ENCODE measurements at places on chromosomes 2 and 18.

GRCh38 chr2:42614838-42615237 is 46.4 kb downstream of the MTA3 start:
- no peak for DNase-seq

DNA sequence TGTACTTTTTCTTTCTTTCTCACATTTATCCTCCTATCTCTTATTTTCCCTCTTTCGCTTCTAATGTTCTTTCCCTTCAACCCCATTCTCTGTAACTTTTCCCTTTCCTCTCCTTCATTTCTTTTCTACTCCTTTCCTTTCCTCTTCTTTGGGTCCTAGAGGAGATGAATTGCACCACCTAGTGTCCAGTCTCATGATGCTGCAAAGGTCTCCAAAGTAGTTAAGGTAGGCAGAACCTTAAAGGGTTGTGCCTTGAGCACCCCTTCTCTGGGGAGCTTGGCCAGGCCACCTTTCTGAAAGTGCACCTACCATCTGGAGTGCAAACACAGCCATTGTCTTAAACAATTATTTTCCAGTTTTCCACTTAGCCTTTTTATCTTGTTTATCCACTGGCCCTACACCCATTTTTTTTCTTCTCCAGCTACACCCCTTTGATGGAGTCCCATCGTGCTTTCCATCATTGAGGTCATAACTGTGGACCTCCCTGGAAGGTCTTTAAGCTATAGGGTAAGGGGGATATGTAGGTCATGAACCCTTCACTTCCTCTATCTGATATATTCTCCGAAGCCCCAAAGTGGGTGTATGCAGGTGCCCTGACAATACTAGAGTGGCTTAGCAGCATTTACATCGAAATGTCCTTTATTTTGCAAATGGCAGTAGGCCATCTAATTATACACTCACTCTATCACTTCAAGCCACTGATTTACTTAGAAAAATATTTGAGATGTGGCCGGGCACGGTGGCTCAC is 155.9 kb downstream of the ESCO1 start:
- DNase-seq, result no peak

- DNase-seq, result no peak
Measured at GRCh38 chr2:27723372-27724144, 48.0 kb upstream of the MRPL33 start.

GRCh38 chr2:102435741-102436140 is 12.8 kb downstream of the IL18RAP start:
- no peak for DNase-seq

DNA sequence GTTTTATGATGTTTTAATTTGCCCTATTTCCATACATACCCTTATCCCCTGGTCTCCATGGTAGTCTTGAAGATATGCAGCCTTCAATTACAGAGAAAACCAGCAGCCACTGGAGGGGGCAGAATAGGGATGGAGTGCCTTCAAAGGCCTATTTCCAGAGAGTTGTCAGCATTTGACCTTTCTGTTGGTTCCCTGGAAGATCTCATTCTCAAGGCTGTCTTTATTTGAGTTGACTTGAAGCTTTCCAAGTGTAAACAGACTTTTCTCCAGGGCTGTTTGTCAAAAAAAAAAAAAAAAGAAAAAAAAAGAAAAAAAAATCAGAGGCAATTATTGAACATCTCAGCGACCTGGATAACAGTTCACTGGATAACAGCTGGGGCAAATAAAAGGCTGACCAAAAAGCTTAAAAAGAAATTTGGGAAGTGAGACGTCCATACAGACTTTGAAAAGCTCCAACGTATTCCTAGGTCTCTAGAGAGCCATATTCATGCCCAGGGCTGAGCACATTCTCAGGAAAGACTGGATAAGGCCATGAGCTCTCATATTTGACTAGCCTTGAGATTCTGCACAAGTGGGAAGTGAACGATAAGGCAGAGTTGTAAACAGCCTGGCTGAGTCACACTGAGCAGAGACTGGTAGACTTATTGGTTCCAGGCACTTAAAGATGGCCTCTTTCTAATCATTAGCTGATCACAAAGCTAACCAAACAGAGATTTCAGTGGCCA is 126.6 kb downstream of the VAPA start:
- DNase-seq, result no peak

DNA sequence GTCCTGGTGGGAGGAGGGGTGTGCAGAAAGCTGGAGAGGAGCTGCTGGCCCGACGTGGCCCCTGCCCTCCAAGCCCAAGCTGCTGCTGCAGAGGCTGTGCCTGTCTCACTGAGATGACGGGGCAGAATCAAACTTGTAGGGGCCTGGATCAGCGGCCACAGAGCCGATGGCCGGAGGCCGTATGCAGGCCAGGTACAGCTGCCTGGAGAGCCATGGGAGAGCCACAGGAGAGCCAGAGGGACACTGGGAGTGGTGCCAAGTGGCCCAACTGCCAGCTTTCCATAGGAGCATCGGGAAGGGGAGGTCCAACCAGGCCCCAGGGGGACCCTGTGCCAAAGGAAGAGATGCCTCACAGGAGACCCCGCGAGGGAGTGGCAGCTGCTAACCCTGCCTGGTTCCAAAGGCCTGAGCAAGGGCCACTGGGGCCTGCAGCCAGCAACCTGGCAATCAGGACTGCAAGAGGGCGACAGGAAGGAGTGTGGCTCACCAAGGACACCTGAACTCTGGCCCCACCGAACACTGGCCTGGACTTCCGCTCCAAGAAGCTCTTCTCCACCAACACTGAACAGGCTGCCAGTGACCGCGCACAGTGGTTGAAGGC is 70.7 kb downstream of the HDAC4 start:
- no peak for DNase-seq

- DNase-seq, result no peak
Measured at GRCh38 chr2:30272761-30273573, 41.6 kb downstream of the LBH start.

DNA sequence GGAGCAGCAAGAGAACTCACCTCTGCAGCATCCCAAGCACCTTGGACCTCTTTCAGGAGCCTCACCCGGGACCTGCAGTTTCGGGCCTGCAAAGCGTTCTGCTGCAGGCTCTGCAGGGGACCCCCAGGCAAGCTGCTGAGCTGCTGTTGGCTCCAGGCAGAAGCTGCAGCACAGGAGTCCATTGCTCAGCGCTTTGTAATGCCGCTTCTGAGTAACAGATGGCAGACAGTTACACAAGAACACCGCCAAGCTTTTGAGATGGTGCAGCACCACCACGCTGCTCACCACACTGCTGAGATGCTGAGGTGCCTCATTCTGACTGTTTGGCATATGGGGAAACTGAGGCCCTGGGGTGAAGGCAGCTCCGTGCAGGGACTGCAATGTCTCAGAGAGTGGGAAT is 1.9 kb upstream of the GALNT14 start:
- no peak for DNase-seq

GRCh38 chr2:231929961-231930592 is 3.9 kb upstream of the NPPC start:
- peak; percentile 11 for DNase-seq

DNA sequence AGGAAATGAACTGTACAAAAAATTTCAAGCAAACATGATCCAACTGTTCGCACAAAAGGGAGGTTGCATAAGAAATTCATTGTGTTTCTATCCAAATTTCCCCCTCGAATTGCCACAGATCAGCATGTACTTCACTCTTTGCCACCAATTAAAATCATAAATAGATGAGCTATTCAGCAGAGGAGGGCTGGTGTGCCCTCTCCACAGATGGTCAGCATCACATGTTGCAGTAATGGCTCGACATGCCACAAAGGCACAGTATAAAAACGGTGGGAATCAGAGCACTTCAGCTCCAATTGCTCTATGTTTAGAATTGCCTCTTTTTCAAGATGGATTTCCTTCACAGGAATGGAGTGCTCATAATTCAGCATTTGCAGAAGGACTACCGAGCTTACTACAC is at the start of gene G6PC2:
G6PC2 (plus strand) TSS at position 289 of the 400 bp plus-strand sequence; CDS start at position 330, 41 bp downstream.
- DNase-seq, result no peak

DNA sequence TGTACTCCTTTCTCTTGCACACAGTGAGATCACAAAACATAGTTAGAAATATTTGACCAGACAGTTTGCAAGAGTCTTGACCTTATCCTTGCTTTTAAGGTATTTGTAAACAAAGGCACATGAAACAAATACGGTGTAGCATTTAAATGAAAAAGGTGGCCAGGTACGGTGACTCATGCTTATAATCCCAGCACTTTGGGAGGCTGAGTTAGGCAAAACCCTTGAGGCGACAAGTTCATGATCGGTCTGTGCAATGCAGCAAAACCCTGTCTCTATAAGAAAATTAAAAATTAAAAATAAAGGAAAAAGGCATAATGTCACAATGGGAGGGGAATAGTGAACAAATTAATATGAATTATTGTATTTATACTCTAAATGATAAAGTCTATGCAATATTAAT is 109.5 kb upstream of the PIK3C3 start:
- DNase-seq, result no peak

GRCh38 chr2:202064171-202064880 is 8.7 kb upstream of the KIAA2012 start:
- no peak for DNase-seq

GRCh38 chr2:140063356-140063755 is 1283.2 kb upstream of the NXPH2 start:
- DNase-seq, result no peak
